ENCODE measurements at places on chromosomes 16 and 17.

GRCh38 chr17:37107406-37108083 lies 158.8 kb downstream of the AATF start:
- no peak for DNase-seq

DNA sequence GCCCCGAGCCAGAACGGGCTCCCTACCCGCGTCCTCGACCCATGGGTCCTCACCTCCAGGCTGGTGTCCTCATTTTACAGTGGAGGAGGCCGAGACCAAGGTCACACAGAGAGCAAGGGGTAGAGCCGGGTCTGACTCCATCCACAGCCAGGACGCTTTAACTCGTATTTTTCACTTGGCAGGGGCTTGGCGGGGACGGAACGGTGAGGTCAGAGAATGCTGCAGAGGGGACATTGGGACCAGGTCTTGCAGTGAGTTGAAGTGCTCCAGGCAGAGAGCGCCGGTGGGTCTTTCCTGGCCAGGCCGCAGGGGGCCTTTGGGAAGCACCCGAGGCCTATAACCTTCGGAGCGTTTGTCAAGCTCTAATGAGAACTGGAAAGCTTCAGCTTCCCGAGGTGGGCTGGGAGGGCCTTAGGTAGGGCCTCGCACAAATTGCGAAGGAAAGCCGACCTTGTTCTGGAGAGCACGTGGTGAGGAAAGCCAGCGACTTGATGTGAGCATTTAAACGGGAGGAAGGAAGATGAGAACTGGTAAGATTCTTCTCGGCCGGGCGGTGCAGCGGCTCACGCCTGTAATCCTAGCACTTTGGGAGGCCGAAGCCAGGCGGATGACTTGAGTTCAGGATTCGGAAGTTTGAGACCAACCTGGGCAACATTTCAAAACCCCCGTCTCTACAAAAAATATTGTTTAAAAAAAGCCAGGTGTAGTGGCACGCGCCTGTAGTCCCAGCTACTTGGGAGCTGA lies 908 bp upstream of the CLUH start:
- no peak for DNase-seq

DNA sequence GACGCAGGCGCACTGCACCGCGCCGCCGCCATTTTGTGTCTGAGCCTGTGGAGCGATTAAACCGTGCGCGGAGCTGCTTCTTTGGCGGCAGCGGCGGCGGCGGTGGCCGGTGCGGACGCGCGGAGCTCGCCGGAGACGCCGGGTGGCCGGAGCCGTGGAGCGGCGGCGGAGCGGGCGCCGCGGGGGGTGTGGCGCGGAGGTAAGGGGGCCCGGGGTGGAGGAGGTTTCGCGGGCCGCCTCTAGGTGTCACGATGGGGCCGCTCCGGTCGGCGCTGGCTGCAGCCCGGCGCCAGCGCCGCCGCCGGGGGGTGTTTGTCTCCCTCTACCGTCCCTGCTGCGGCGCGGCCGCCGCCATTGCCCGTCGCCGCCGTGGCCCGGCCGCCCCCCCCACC lies at the start of gene CTCF:
TSS of gene CTCF (plus strand) at position 1 of the 392 bp plus-strand sequence. CDS start 48,307 bp downstream, outside the sequence.
- DNase-seq, result peak; percentile 88

- DNase-seq, result no peak
These were observed 28.3 kb downstream of the C16orf95 start for GRCh38 chr16:87288753-87289362.

- DNase-seq, result no peak
These were observed 5.0 kb downstream of the TAOK2 start for GRCh38 chr16:29978564-29979270.

GRCh38 chr17:7508846-7509245 lies 24.7 kb downstream of the POLR2A start:
- no peak for DNase-seq

- DNase-seq, result no peak
These were observed 1.4 kb upstream of the ATP6V0A1 start for GRCh38 chr17:42457107-42457792.

DNA sequence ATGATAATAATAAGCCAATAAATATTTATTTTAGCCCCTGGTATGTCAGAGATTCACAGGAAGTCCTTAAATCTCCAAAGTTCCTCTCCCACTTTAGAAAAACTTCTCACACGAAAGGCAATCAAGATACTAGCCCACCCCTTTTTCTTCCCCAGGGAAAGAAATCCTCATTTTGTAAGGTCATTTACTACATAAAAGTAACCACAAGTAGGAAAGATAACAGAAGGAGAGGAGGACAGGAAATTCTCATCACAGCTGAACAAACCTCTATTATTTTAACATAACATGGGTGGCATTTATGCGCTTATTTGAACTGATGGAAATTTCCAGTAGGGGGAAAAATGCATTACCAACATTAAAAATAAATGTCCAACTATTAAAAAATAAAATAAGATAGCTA lies 3.4 kb downstream of the FAM222B start:
- no peak for DNase-seq

DNA sequence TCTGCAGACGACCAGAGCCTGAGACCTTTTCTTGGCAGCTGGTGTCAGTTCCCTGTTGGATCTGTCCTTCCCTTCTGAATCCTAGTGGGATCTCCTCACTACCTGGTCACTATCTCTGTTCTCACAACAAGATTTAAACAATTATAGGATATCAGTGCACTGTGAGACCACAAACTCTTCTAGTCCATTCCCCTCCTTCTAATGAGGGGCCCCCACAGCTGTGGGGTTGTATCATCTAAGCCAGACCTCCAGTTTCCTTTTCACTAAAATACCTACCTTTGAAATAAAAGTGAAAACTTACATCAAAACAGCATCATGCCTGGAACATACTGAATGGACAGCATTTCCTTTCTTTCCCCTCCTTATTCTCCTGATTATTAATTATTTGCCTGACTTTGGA lies 233.2 kb downstream of the PRKCA start:
- no peak for DNase-seq

- DNase-seq, result no peak
These were observed 28.0 kb downstream of the NQO1 start for GRCh38 chr16:69698404-69698803.

GRCh38 chr16:85570213-85570734 lies 42.8 kb upstream of the GSE1 start:
- no peak for DNase-seq

DNA sequence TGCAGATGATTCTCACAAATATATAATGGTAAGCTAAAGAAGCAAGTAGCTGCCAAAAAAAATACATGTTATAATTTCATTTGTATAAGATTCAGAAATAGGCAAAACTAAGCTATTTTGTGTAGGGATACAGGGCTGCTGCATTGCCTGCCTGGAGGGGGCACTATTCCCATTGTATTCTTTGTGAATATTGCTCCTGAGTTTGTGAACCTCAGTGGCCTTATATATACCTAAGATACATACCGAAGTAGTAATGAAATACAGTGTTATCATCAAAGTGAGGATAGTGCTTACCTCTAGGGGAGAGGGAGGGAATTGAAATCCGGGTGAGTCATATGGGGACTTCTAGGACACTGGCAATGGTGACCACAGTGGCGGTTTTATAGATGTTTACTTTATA lies 53.5 kb downstream of the C17orf58 start:
- DNase-seq, result no peak

DNA sequence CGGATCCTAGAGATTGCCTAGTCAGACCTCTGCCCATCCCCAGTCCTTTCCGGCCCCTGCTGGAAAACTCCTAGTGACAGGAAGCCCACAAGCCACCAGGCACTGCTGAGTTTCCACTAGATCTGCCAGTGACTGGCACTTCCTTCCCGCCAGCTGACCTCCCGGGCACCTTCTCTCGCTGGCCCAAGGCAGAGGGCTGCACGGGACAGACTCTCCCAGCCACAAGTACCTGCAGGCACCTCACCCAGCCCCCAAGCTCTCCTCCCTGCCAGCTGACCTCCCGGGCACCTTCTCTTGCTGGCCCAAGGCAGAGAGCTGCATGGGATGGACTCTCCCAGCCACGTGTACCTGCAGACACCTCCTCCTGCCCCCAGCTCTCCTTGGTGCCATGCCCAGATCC lies 66.3 kb upstream of the DOC2B start:
- DNase-seq, result peak; percentile 7

DNA sequence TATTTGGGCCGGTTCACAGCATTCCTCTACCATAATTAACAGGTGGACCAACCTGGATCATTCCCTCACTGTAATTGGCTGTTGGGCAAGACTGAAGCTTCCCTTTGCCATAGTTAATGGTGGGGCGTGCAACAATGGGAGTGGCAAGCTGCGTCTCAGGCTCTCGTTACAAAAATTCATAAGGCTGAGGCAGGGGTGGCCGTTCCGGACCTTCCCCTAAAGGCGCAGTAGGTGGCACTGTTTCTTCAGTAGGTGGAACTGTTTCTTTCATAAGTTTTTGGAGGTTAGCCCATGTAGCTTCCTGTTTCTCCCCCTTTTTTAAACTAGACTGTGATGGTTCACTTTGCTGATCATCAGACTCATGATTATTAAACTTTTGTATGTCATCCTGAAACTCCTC lies 17.0 kb upstream of the TMC5 start:
- no peak for DNase-seq

DNA sequence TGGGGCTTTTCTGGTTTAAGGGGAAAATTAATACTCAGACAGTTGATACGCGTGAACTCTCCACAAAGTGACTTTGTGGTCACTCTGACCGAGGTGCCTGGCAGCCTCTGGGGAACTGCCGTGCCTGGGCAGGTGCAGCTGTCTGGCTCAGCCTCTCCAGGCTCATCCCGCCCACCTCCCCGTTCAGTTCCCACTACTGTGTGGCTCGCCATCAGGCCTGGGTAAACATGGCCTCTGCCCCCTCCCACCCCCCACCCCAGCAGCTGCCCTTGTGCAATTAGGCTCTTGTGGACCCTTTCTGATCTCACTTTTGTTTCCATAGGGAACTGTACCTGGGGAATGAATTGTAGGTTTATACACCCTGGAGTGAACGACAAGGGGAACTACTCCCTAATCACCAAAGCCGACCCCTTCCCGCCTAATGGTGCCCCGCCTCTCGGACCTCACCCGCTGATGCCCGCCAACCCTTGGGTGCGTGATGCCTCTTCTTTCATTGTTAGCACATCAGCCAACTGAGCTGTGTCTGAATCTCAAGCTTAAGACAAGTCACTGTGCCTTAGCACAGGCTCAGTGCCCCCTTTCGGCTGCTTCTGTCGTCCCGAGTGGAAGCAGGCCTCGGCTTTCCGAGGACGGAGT lies 27.8 kb downstream of the ZC3H18 start:
- no peak for DNase-seq

DNA sequence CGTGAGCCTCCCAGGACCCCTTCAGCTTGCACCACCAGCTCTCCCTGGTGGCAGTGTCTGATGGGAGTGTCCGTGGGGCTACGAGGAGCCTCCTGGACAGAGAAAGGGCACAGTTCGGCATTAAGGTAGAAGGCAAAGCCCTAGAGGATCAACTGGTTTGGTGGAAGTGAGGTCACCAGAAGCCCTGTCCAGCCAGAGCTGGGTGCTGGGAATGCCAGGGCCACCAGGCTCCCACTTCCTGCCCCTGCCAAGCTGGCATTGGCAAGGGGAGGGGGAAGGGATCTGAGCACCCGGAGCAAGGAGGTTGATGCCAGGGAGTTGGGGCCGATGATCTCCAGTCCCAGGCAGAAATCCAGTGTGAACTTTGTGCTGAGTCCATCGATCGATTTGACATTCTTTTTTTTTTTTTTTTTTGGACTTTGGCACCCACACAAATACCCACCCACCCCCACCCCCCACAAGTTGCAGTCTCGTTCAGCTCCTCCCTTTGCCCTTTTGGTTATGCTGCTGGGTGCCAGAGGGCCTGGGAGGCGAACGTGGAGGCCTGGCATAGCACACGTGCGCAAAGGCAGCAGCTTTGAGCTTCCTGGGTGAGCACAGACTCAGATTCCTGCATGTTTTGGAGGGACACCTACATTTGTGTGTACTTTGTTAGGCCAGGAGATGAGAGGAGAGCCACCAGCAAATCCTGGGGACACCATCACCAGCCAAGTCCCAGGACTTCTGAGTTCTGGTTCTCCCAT lies 2.1 kb downstream of the NHERF1 start:
- peak; percentile 66 for DNase-seq

- no peak for DNase-seq
These were observed 6.4 kb downstream of the NHERF1 start for GRCh38 chr17:74754832-74755231.

GRCh38 chr17:81387100-81388090 lies 7.9 kb upstream of the BAHCC1 start:
- DNase-seq, result peak; percentile 76

GRCh38 chr17:82686366-82687324 lies 11.9 kb downstream of the RAB40B start:
- no peak for DNase-seq

DNA sequence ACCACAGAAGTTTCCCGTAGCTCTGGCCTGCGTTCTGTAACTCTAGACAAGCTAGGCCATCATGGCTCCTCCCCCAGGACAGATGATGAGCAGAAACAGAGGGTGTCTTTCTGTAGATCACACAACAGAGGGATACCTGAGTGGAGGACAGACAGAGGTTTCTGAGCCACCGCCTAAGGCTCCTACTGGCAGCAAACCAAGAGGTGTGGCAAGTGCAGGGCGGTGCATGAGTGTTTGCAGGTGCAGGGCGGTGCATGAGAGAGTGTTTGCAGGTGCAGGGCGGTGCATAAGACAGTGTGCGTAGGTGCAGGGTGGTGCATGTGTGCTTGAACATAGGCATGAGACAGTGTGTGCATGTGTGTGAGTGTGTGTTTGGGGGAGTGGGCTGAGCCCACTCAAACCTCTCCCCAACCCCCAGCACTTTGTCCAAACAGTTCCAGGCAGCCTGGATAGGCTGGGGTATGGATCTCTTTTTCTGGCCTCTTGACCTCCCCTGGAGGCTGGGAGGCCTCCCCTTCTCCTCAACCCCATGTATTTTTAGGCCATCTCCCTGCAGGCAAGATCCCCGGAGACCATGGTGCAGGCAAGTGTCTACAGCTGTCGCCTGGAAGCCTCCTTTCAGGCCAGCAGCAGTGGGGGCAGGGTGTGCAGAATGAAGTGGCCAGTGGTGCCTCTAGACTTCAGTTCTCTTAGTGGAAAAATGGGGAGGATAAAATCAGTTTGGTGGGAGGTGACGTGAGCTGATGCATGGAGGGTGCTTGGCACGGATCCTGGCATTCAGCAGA lies 53.4 kb upstream of the CBX4 start:
- peak; percentile 87 for DNase-seq

GRCh38 chr17:44210342-44211192 lies 8.9 kb downstream of the UBTF start:
- peak; percentile 92 for DNase-seq

GRCh38 chr17:43224146-43224705 lies 4.2 kb downstream of the CCDC200 start:
- no peak for DNase-seq

DNA sequence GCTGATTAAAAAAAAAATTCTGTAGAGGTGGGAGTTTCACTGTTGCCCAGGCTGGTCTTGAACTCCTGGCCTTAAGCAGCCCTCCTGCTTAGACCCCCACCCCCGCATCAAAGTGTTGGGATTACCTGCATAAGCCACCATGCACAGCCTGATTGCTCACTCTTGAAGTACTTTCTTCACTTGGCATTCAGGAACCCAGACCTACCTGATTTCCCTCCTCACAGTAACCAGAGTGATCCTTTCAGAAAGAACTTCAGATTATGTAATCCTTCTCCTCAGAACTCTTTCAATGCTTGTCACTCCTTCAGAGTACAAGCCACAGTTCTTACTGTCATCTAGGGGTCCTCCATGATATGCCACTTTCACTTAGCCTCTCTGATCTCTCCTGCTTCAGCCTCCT lies 1.4 kb downstream of the EFCAB13 start:
- no peak for DNase-seq

Data from transverse colon (tissue), 4 donors.